ENCODE measurements at places on chromosomes 7 and 10. TPM values are rescaled to one million over a fixed set of nuclear protein-coding genes. Genes with fewer than 3 reads are reported as not detected.

GRCh38 chr10:103416436-103417147, 20.2 kb downstream of the PDCD11 start:
- DNase-seq, result peak; percentile 77

DNA sequence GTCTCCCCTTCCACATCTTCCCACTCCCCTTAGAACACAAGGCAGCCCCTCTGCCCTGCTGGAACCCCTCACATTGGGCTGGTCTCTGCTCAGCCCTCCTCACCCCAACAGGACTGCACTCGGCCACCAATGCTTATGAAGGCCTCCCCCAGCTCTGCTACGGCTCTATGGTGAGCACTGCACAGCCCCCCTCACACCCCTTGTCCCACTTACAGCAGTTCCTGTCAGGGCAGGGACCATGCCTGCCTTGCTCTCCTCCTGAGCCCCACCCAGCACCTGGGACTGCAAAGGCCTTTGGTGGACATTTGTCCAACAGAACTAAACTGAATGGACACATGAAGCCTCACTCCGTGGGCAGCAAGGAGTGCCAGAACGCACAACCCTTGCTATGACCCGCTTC, 171.9 kb downstream of the GRID1 start:
- DNase-seq, result no peak

DNA sequence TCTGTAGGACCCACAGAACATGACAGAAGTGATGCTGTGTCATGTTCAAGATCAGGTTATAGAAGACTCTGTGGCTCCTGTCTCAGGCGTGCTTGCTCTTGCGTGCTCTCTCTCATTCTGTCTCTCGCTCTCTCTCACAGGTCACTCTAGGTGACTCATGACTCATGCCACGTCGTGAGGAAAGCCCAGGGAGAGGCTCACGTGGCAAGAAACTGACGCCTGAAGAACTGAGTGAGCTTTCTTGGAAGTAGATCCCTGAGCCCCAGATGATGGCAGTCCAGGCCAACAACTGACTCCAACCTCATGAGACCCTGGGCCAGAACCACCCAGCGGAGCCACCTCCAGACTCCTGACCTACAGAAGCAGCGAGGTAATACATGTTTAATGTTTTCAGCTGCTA, 103.3 kb downstream of the DNMBP start:
- DNase-seq, result peak; percentile 90

DNA sequence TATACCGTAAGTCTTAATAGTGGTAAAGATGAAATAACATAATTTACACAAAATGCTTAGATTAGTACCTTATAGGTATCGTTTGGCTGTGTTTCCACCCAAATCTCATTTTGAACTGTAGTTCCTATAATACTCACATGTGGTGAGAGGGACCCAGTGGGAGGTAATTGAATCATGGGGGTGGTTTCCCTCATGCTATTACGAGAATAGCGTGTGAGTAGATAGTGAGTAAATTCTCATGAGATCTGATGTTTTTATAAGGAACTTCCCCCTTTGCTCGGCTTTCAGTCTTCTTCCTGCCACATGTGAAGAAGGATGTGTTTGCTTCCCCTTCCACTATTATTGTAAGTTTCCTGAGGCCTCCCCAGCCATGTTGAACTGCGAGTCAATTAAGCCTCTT, 426.3 kb upstream of the POT1 start:
- DNase-seq, result no peak

- no peak for DNase-seq
These were observed 704.9 kb upstream of the AUTS2 start for GRCh38 chr7:68893411-68893810.

DNA sequence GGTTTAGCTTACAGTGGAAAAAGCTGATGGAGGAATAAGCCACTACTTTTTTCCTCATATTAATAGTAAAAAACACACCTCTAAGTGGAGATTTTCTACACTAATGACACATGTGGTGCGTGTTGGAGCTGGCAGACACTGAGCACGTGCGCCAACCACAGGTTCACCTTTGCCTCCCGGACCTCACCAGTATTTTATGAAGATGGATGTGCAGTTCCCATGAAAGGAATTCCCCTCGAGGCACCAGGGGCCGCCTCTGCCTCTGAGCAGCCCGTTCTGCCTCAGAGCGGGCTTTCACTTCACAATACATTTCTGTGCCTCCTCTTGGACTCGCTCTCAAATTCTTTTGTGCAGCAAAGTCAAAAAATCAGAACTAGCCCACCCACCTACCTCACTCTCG, 477.5 kb upstream of the ADARB2 start:
- no peak for DNase-seq

DNA sequence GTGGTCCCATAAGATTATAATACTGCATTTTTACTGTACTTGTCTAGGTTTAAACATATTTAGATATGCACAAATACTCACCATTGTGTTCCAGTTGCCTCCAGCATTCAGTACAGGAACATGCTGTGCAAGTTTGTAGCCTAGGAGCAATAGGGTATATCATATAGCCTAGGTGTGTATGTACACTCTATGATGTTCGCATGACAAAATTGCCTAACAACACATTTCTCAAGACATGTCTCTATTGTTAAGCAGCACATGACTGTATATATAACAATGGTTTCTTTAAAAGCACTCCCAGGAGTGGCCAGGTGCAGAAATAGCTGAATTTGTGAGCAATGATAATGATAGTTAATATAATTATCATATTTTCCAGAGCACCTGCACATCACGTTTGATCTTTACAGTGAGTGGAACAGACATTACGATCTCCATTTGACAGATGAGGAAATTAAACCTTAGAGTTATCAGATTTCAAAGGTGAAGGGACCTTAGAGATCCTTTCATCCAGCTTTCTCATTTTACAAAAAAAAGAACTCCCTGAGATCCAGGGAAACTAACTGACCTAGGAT, 99.2 kb upstream of the PDCD4 start:
- DNase-seq, result no peak

- no peak for DNase-seq
These were observed 331.6 kb downstream of the BMPER start for GRCh38 chr7:34236839-34237492.

- DNase-seq, result no peak
These were observed 36.5 kb downstream of the C10orf71 start for GRCh38 chr10:49335364-49335972.

- no peak for DNase-seq
These were observed 75.2 kb downstream of the PLXDC2 start for GRCh38 chr10:19891429-19891828.

GRCh38 chr10:7767209-7767608, 20.6 kb downstream of the KIN start:
- DNase-seq, result peak; percentile 74

DNA sequence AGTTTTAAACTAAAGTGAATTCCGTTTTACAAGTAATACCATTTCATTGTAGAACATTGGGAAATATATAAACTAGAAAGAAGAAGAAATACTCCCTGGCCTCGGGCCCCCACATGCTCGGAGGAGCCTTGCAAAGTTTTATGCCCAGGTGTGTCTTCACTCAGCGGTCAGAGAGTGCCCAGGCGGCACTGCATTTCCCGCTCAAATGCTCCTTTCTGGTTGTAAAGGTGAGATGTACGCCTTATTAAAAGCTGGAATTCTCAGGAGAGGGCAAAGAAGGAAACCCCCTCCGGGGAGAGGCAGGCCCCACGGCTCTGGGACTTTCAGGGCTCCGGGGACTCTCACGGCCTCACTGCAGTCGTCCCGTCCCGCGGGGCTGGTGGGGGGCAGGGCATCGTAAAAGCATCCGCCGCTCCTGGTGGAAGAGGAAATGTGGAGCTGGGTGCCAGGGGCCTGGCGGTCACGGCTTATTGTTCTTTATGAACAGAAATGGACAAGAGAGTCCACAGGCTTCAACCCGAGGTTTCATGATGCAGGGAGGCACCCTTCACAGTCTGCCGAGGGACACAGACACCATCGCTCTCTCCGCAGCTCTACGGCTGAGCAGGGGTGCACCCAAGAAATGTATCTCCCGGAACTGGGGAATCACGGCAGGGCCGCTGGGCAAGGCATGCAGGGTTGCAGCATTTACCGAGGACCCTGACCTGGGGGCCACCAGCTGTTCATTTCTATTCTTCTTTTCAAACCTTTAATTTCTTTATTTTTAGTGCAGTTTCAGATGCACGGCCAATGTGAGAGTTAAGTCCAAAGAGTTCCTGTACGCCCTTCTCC, 47.7 kb upstream of the INPP5A start:
- DNase-seq, result no peak

GRCh38 chr7:51316666-51317581, at the start of gene COBL:
TSS of gene COBL (minus strand) at chr7:51316809. CDS start at chr7:51316633, 176 bp downstream.
- DNase-seq, result peak; percentile 38

DNA sequence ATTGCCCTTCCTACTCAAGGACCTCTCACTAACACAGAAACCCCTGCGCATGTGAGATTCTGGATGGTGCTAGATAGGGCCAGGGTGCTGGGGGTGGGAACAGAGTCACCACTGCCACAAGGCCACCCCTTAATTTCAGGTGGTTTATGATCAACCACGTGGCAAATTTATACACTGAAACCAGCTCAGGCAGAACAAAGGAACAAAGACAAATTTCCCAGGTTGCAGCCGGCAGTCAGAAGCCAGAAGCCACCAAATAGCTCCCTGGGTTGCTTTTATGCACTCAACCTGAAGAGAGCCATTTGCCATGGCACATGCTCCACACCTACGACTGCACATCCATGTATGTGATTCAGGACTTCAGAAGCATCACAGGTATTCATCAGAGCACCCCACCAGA, 2.5 kb downstream of the VOPP1 start:
- DNase-seq, result no peak

- no peak for DNase-seq
These were observed 64.7 kb upstream of the ECHDC3 start for GRCh38 chr10:11677480-11677879.

DNA sequence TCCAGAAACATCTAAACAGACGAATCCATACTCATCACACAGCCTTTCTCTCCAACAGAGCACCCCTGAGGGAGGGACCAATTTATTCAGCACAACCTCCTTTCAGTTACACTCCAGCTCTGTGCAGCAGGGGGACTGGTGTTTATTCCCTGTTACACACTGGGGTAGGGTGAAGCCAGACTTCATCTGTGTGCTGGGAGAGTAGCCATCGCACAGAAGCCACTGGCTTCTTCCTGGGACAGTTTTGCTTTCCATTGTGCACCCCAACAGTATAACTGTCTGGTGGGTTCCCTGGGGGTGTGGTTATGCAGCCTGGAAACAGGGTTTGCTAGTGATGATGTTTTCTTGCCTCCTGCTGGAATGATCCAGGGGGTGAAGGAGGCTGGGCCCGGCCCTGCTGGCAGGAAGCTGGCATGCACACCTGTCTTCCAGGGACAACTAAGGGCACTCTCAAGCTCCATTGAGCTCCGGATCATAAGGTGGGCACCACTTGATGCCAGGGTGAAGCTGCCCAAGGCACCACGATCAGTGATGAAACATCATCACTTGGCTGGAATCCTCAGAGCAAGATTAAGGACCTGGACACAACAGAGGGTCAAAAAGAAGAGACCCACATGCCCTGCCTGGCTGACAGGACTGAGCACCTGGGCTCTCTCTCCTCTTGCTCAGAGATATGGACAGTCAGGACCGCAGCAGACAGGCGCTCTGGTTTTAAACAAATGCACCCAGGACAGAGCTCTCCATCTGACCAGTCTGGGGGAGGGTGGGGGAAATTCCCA, 293.2 kb downstream of the GRID1 start:
- no peak for DNase-seq

DNA sequence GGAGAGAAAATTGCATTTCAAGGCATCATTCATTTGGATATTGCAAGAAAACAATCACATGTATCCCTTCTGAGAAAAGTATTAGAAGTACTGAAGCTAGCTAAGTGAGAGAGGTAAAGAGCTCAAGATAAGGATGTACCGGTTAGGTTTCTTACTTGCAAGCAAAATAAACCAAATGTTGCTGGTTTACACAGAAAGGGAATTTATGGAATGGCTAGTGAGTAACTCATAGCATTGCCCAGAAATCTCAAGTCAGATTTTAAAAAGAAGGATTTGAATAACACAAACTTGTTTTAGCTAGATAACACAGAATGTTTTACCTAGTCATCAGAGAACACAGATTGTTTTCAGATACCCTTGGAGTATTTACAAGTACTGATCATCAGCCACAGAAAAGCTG, 30.6 kb downstream of the KLHL7 start:
- DNase-seq, result no peak

- DNase-seq, result no peak
These were observed 82.7 kb downstream of the REEP3 start for GRCh38 chr10:63603709-63604445.

- peak; percentile 65 for DNase-seq
These were observed 7.0 kb upstream of the RPEL1 start for GRCh38 chr10:103238506-103239252.

The HKDC1 gene
- 0.13 TPM for total RNA-seq

The PTPRN2 gene
- total RNA-seq, result not detected

The FAM107B gene
- 5.3 TPM for total RNA-seq

The PCDH15 gene
- total RNA-seq, result not detected

The CXCL12 gene
- 364 TPM for total RNA-seq

The TACC2 gene
- 5.8 TPM for total RNA-seq

The ATG9B gene
- not detected for total RNA-seq

The PTCD1 gene
- total RNA-seq, result 5.2 TPM

The PDIA4 gene
- total RNA-seq, result 191 TPM

The TRIM50 gene
- total RNA-seq, result not detected

The NT5C3A gene
- 22.5 TPM for total RNA-seq

Data from GM23248 (cell line).